Activated CD8-positive, alpha-beta memory T cell treated with anti-CD3 and anti-CD28 coated beads, Interleukin-2, amount 50 U/mL, for 48 hours (primary cell): ENCODE measurements at places on chromosomes 1 and 21.

GRCh38 chr1:243375596-243375995 is 119.8 kb downstream of the SDCCAG8 start:
- DNase-seq, result no peak

- DNase-seq, result no peak
Measured at GRCh38 chr21:39104911-39105310, 78.3 kb downstream of the PSMG1 start.

- no peak for DNase-seq
Measured at GRCh38 chr1:228259368-228259894, 51.6 kb downstream of the OBSCN start.

DNA sequence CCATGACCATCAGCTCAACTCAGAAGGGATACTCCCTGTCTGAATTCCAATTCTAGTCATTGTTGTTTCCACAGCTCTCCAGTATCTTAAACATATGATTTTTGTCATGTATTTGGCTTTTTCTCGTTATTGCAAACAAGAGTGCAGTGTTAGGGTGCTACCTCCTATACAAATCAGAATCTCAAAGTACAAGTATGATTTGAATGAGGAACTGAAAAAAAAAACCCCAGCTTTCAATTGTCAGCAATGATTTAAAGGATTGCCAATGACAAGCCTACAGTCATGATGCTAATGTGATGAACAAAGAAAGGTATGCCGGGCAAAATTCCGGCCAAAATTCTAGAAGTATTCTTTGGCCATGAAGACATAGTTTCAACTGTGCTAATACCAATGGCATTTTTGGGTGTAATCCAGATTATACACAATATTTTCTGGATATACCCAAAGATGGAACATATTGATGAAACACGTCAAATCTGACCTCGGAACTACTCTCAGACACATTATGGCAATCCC is 14.9 kb downstream of the TMEM35B start:
- no peak for DNase-seq

DNA sequence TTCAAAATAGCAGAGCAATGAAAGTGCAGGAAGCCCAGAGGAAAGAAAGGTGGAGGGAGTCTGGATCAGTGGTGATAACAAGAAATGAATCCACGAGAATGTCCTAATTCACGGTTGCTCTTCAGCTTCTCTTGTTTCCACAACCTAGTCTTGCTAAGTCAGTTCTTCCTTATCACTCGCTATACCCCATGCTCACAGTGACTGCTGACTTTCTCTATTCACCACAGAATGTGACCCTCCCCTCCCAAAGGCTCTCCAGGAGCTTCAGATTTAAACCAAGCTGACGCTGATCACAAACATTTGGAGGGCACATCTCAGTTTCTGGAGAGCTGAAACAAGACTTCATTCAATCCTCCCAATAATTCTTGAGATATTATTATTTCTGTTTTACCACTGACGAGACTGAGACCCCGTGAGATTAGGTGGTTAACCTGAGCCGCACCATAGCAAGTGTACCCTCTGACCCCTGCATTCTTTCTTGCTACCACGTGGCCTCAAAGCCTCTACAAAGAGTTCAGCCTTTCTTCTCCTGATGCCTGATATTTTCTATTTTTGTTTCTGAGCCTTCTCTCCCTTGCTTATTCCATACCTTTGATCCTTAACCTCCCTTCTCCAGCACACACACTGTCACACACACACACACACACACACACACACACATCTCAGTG is 10.7 kb upstream of the CCN1 start:
- no peak for DNase-seq

DNA sequence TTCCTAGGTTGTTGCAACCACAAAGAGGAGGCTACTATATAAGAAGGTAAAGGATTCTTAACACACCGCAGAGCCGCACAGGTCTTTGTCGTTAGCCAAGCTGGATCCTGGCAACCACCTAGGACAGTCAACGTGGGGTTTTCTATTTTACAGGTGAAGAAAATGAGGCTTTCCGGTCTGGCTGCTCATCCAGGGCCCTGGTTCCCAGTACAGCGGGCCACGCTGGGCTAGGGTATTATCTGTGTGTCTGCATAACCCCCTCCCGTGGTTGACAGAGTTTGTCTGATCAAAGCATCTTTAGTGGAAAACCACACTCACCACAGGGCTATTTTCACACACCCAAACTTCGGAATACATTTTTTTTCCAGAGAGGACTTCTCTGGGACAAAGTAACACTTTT is 39.0 kb upstream of the PDE9A start:
- peak; percentile 60 for DNase-seq

GRCh38 chr1:2628191-2628932 is 4.5 kb downstream of the MMEL1 start:
- no peak for DNase-seq

DNA sequence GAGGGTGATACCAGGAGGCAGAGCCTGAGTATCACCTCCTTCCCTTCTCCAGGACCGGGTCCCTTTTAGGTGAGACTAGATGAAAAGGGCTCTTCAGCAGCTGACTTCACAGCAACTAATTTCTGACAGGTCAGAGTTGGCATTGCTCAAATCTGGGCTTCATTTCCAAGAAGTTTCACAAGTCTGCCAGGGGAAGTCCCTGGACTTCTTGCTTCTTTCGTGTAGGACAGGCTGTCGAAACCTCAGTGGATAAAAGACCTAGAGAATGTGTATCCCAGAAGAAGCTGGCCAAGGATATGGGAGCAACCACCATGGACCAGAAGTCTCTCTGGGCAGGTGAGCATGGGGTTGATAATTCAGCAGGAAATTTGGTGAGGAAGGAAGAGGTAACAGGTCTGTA is at the start of gene CHI3L2:
CHI3L2 (plus strand) TSS at position 280 of the 400 bp plus-strand sequence; CDS start at position 297, 17 bp downstream.
- DNase-seq, result no peak

GRCh38 chr1:167248707-167249642 is 28.3 kb downstream of the POU2F1 start:
- DNase-seq, result no peak

GRCh38 chr21:29640080-29640508 is 299.7 kb downstream of the GRIK1 start:
- no peak for DNase-seq

GRCh38 chr1:177131723-177132122 is 32.8 kb downstream of the ASTN1 start:
- DNase-seq, result no peak

- DNase-seq, result no peak
Measured at GRCh38 chr1:214664651-214665433, 61.8 kb downstream of the CENPF start.

- DNase-seq, result peak; percentile 79
Measured at GRCh38 chr1:1889847-1890505, 911 bp downstream of the GNB1 start.

- DNase-seq, result peak; percentile 85
Measured at GRCh38 chr1:24910751-24911650, 19.1 kb downstream of the RUNX3 start.

DNA sequence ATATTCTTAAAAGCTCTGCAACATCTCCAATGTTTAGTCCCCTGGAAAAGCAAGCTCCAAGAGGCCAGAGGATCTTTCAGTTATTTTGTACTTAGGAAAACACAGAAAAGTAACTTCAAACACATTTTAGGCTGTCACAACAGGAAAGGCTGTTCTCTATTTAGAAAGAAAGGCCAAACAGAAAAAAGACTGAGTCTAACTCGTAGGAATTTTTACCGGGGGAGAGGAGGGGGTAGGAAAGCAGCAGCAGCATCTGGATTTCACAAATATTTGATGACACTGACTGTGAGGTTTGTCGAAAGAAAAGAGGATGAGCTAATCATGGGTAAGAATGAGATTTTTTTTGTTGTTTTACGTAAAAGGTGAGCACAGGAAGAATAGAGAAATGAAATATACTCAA is 107.1 kb downstream of the EIF4G3 start:
- DNase-seq, result no peak

- no peak for DNase-seq
Measured at GRCh38 chr1:53275566-53275965, 37.2 kb upstream of the MAGOH start.

DNA sequence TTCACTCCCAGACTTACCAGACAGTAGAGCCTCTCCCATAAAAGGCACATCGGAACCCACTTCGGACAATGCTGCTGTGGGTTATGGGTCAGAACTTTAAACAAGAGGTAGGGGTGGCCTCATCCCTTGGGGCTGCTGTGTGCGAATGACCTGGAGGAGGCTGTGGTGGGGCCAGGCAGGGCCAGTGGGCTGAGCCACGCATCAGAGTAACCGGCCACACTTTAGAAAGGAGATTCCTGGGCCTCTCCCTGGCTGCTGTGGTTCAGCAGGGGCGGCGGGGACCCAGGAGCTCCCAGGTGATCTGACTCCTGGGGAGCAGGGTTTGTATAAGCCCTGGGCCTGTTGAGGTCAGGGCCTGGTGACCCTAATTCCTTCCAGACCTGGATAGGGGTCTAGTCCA is 110.2 kb upstream of the C1orf174 start:
- peak; percentile 23 for DNase-seq

DNA sequence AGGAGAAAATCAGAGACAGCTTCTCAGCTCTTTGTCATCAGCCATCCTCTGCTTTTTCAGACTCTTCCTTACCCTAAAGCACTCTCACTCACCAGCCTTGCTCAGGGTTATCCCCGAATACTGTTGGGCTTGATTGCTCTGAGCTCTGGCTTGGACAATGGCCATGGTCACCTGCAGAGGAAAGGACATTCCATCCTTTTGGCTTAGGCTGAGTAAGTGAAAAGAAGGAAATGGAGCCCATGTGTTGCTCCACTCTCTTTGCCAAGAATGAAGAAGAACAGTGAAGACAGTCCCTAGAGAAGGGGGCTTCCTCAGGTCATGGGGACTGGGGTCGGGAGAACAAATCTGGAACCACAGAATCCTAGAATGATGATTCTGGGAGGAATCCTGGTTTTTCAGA is 2.3 kb downstream of the MTMR11 start:
- no peak for DNase-seq

DNA sequence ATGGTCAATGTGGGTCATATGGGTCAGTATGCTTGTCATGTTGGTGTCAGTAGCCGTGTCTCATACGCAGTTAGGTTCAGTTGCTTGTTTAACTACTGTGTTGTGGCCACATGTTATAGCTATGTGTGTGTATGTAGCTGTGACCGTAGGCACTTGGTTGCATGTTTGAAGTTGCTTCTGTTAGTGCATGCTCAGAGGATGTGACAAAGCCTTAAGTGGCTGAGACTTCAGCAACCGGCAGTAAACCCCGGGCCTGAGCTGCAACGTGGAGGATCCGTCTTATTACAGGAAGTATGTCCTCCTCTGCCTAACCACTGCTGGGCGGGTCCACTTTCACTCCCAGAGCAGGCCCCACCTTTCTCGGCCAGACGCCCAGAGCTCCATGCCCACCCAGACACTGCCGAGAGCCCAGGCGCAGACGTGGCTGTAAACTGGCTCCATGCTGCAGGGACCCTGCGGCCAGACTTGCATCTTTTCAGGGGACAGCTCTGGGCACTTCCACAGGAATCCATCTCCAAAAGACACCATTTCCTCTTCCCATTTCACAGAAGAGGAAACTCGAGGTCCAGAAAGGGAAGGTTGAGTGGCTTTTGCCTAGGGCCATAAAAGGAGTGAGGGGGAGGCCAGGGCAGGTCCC is 2.2 kb downstream of the TCEA3 start:
- DNase-seq, result peak; percentile 64

DNA sequence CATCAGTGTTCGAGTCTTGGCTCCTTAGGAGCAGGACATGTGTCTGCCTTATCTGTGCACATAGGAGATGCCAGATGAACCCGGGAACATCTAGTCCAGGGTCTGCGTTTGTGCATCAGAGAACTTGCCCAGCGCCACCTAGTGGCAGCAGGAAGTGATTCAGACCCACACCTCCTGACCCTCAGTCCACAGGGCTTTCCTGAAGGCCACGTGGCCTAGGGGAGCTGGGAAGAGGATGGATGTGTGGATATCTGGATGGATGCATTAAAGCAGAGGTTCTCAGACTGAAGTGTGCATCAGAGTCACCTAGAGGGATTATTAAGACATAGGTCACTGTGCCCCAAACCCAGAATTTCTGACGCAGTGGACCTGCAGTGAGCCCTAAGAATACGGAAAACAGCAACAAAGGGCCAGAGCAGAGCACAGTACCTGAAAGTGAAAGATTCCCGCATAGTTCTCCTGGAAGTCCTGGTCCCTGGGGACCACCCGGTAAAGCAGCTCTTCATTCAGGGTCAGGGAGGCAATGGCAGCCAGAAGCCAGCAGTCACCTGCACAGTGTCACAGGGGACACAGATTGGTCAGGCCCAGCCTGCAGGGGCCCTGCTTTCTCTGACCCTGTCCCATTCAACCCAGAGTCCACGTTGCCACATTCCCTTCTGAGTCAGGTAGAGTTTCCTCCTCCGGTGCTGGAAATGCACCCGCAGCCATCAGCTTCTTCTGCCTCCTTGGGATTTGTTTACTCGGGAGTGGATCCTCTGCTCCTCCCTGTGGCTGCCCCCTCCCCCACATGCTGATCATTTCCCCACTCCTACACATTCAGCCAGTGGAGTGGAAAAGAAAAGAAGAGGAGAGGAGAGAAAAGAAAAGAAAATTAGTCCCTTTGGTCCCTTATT is 37.0 kb downstream of the CAPN8 start:
- peak; percentile 80 for DNase-seq

- peak; percentile 74 for DNase-seq
Measured at GRCh38 chr1:224623743-224624333, 7.7 kb downstream of the CNIH3 start.

- DNase-seq, result no peak
Measured at GRCh38 chr1:181148636-181149035, 60.1 kb downstream of the IER5 start.

DNA sequence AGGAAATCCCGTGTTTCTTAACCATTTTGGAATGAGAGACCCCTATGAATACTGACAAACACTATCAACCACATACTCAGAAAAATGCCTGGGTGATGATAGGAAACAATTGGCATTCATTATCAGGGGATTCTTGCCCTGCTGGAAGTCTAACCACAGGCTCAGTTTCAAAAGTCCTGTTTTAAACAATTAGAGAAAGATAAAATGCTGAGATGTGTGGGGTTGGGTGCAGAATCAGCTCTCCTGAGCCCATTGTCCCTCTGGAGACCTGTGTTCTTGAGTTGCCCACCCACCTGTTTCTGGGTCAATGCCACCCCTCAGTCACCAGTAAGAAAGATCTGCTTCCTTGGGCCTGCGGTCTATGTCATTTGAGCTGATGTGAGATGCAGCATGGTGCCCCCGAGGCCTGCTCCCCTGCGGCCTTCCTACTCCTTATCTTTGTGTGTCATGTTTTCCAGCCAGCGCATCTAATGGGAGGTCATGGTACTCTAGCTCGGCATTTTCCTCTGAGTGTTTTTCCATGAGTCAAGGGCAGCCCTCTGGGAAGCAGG is 130.3 kb upstream of the PLXNA2 start:
- no peak for DNase-seq

GRCh38 chr1:80056179-80056578 is 1049.6 kb upstream of the ADGRL4 start:
- no peak for DNase-seq

DNA sequence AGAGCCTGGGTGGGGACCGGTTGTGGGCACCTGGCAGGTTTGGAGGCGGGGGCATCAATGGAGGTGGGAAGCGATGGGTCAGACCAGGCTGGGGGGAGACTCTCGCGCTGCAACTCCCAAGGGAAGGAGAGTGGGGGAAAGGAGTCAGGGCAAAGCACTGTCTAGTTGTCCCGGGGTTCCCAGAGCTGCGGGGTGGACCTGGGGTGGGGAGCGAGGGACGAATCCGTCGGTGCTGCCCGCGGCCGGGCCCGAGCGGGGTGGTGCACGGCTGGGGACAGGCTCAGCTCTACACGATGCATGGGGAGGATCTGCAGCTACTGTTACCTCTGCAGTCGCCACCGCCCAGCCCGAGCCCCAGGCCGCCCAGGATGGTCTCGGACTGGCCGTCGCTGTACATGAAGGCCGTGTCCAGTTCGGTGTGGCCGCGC is 427 bp downstream of the AKR7A2 start:
- no peak for DNase-seq

GRCh38 chr1:93573940-93574469 is 107.6 kb downstream of the BCAR3 start:
- DNase-seq, result no peak
